Stimulated activated CD4-positive, alpha-beta T cell treated with anti-CD3 and anti-CD28 coated beads, Interleukin-1b, Interleukin-23, amount 100 ng/mL, for 4 hours (primary cell): ENCODE measurements at places on chromosomes 7 and 10.

GRCh38 chr7:29843093-29843492, 36.8 kb downstream of the WIPF3 start:
- no peak for DNase-seq

DNA sequence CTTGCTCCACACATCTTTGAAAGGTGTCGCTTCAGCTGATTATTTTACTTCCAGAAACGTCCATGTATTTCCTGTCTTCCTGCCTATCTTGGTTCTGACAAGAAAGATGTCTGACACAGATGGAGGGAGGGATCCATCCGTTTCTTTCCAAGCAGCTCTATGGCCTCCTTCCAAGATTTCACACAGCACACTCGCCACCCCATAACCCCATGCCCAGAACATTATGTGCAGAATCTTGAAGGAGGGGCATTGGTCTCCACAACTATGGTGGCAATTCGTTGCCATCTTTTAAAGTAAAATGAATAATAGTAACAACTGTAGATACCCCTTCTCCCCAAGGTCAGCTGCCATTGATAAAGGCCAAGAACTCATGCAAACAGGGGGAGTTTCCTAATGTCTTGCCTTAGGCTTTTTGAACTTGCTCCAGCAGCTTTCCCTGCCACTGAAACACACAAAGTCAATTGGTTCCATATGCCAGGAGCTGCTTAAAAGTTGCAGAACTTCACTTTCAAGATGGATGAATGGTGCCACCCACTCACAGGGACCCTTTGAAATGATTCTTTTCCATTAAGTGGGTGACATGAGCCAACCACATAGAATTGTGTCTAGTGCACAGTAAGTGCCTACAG, 60.0 kb downstream of the VSTM4 start:
- no peak for DNase-seq

DNA sequence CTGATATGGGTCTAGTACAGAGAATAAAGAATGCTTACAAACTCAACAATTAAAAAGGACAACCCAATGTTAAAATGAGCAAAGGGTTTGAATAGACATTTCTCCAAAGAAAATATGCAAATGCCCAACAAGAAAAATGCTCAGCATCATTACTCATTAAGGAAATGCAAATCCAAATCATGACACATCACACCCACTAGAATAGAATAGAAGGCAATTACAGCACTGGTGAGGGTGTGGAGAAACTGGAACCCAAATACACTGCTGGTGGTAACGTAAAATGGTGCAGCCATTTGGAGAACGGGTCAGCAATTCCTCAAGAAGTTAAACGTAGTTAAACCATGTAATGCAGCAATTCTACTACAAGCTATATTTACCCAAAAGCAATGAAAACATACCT, 53.8 kb downstream of the KDM7A start:
- DNase-seq: no peak

DNA sequence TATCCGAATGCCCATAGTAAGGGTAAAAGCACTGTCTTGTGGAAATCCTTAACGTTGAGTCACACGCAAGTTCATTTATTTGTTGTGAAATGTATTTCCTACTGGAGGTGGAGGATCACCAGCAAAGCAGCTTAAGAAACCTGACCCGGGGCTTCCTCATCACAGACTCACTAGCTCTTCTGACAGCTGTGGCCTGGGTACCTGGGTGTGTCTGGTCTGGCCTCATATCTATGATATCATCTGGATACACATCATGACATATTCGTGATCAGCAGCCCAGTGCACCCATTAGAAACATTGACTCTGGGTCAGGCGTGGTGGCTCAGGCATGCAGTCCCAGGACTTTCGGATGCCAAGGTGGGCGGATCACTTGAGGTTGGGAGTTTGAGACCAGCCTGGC, 8.8 kb downstream of the DRGX start:
- DNase-seq: no peak
